GM12878 (cell line): ENCODE measurements at places on chromosomes 1 and 21.

- no peak for DNase-seq
Observed at GRCh38 chr1:14553711-14554110, 44.8 kb upstream of the KAZN start.

GRCh38 chr1:163308811-163309210 is 12.9 kb upstream of the NUF2 start:
- DNase-seq = no peak

GRCh38 chr21:44708213-44708865 is 3.0 kb downstream of the TSPEAR start:
- no peak for DNase-seq

DNA sequence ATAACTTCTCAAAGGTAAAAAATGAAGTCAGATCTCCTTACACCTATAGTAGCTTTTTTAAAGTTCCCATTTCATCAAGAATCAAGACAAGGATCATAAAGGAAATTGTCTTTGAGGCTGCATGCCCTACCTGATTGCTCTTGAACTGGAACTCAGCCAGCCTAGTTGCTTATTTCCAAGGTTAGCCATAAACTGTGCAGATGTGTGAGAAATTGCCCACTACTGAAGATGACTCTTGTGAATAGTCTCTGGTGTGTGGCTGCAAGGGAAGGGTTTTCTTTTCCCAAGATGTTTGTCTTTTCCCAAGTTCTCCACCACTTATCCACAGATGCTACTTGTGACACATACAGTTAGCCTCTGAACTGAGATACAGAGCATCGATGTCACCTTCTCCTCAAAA is 81.7 kb upstream of the DUSP10 start:
- no peak for DNase-seq

DNA sequence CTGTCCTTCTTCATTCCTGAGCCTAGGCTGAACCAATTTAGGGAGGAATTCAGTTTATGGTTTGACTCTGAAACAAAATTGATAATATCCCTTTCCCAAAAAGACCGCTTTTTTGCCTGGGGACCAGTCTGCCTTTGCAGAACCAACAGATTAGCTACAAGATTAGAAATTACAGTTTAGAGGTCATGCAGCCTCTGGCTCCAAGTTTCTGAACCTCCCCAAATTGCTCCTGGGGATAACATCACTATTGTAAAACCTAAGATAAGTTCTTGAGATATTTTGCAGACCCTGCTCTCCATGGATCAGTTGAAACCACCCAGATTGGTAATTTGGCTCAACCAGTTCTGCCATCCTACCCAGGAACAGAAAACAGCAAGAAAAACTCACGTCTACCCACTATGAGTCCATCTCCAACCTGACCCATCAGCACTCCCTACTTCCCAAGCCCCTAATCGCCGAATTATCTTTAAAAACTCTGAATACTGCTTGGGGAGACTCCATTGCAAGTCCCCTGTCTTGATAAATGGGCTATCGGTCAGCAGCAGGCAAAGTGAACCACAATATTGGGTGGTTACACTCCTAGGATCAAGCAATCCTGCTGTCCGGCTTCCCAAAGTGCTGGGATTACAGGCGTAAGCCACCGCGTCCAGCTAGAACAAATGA is 605 bp upstream of the RABGGTB start:
- DNase-seq = no peak

DNA sequence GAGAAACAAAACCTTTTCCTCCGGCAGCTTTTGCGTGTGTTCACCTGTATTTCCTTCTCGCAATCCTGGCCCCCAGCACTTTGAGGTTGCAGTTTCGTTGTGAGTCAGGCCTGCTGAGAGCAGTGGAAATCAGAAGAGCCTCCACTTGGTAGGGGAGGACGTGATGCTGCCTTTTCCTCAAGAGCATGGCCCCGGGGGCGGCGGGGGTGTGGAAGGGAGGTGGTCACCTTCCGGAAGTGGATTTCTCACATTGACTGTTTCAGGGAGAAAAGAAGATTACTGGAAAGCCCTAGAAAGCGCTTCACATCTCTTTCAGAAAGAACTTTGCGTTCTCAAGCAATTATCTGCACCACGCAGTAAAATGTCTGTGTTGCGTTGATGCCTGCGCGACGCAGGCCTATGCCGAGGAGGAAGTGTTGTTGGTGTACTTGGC is 12.2 kb upstream of the IL10 start:
- DNase-seq = no peak

GRCh38 chr1:95916616-95917015 is 682.6 kb downstream of the RWDD3 start:
- DNase-seq = no peak

- DNase-seq = no peak
Observed at GRCh38 chr21:46033410-46034400, 52.1 kb downstream of the COL6A1 start.

DNA sequence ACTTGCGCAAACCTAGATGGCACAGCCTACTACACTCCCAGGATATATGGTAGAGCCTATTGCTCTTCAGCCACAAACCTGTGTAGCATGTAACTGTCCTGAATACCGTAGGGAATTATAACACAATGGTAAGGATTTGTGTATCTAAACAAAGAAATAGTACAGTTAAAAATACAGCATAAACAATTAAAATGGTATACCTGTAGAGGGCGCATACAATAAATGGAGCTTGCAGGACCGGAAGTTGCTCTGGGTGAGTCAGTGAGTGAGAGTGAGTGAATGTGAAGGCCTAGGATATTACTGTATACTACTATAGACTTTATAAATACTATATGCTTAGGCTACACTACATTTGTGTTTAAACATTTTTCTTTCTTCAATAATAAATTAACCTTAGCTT is 99.3 kb downstream of the PLD5 start:
- DNase-seq = no peak

GRCh38 chr1:22262583-22262982 is 119.7 kb upstream of the WNT4 start:
- DNase-seq = no peak

- no peak for DNase-seq
Observed at GRCh38 chr1:30950053-30950452, 41.5 kb upstream of the SDC3 start.

- no peak for DNase-seq
Observed at GRCh38 chr1:203544978-203545816, 51.2 kb downstream of the OPTC start.

GRCh38 chr1:161206411-161207140 is 4.4 kb downstream of the NDUFS2 start:
- DNase-seq = no peak

DNA sequence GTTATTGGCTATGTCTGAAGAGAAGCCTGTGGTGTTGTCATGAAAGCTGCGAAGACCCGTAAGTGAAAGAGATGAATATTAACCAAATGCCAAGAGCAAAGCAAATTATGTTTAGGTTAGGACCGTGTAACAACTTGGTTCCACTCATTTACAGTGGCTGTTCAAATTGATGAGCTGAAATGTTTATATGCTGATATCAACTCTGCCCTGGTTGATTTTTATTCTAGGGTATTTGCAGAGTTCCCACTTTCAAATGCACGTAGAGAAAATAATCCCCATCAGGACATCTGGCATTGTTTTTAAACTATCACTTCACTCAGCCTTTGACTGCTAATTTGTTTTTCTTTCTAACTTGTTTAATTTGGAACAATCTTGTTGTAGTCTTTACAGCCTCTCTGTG is 581.6 kb upstream of the ADAMTS5 start:
- no peak for DNase-seq

DNA sequence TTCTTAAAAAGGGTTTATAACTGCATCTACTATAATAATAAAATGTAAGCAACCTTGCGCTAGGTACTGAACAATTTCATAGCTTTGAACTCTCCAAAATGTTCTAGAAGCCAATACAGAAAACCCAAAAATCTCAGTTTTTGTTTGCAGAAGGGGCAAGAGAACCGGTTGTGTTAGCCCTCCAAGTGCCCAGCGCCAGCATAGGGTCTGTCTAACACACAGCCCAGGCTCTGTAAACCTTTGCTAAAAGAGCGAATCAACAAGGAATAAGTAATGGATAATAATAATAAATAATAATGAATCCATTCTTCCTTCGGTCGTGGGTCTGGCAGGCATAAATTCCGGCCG is 333 bp upstream of the CHAF1B start:
- no peak for DNase-seq

DNA sequence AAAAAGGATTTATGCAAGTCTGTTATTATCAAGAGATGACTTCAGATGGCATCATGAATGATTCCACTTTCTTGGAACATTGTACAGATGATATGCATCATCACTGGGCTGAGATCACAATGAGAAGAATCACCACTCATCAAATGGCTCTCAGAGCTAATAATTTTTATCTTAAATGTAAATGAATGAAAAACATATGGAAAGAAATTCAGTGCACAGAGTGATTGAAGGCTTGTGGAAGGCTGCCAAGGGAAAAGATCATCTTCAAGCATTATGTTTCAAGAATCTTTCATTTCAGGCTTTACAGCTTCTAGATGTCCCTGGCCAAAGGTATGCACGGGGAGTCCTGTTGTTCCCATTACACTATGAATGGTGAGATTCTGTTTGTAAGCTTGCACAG is 955.7 kb downstream of the TTLL7 start:
- DNase-seq = no peak

- no peak for DNase-seq
Observed at GRCh38 chr1:79376106-79376505, 369.6 kb upstream of the ADGRL4 start.

DNA sequence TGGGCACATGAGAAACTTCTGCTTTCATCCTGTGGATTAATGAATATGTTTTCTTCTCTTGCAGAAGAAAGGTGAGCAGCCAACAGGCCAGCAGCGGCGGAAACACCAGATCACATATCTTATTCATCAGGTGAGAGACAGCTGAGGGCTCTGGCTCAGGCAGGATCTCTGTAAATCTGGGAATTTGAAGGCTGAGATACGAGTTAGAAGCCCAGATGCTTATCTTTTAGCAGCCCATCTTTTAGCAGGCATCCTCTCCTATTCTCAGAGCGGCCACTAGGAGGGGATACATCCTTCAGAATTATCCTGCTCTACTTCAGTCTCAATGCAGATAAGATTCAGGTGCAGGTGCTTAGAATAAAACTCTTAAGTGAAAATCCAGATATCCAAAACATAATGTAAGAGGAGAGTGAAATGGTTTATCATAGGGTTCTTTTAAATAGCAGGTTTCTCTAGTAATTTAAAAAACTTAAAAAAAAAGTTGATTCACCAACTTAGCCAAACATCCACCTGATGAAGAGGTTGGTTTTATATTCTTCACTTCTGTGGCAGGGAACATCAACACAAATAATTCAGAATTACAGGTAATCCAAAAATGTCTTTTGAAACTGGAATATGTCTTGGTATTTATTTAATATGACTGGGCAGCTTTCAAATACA is 19.3 kb downstream of the SH2D2A start:
- DNase-seq = no peak

GRCh38 chr1:91024481-91025119 is 2.8 kb upstream of the ZNF644 start:
- DNase-seq = no peak

DNA sequence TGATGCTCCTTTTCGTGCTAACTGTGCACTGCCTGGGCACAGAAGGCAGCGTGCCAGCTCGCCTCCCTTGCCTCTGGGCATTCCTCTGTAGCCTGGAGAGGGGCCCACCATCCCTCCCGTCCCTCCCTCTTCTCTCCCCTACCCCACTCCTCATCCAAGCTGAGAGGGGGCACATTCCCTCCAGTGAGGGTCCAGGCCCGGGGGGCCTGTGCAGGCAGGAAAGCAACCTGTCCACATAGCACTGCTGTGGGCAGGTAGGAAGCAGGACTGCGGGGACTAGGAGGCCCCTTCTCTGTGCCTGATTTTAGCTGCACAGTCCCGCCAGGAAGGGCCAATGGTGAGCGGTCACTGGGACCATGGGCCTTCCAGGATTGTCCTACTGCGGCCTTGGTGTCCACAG is 10.3 kb upstream of the PKNOX1 start:
- DNase-seq = no peak

- DNase-seq = no peak
Observed at GRCh38 chr1:205304695-205305070, 16.9 kb downstream of the NUAK2 start.

GRCh38 chr1:29002792-29003191 is 88.4 kb downstream of the EPB41 start:
- DNase-seq = no peak

- DNase-seq = no peak
Observed at GRCh38 chr1:176225479-176225875, 18.4 kb upstream of the COP1 start.

GRCh38 chr1:147080006-147080661 is 92.1 kb downstream of the PRKAB2 start:
- no peak for DNase-seq

GRCh38 chr21:16262091-16262490 is 532.3 kb downstream of the USP25 start:
- DNase-seq = no peak

- DNase-seq = no peak
Observed at GRCh38 chr1:9239622-9240401, 5.2 kb downstream of the H6PD start.

DNA sequence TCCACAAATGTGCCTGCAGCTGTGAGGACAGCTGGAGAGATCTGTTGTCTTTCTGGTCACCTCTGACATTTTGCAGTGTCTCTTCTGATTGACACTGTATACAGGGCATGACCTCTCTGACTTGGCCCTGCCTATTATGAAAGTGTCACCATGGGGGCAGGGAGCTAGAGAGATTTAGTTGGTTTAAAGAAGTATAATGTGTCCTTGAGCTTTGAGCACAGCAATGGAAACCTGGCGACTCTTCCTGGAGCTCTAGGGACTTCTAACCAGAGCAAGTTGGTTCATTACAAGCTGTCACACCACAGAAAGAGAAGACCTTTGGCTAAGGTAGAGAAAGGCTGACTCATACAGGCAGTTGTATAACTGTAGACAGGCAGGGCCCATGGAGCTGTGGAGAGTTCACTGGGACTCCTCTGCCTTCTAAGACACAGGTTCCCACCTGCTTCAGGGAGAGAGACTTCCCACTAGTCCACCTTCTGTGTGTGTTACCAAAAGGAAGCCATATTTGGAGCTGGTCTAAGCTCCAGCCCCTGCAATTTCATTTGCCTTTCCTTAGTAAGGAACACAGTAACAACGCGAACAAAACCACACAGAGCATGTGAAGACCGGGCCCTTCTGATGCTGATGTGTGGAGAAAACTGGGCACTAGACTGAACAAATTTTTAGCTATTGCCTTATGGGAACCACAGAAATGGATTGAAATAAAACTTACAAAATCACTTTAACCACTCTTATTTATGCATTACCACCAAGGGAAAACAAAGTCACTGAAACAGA is 90.5 kb upstream of the ADAR start:
- no peak for DNase-seq

- no peak for DNase-seq
Observed at GRCh38 chr1:6180268-6180706, at the start of gene CHD5. CHD5 (minus strand) TSS chr1:6180321; CDS start chr1:6180023, 298 bp downstream.

GRCh38 chr1:159307346-159308020 is 5.3 kb downstream of the FCER1A start:
- DNase-seq = no peak

DNA sequence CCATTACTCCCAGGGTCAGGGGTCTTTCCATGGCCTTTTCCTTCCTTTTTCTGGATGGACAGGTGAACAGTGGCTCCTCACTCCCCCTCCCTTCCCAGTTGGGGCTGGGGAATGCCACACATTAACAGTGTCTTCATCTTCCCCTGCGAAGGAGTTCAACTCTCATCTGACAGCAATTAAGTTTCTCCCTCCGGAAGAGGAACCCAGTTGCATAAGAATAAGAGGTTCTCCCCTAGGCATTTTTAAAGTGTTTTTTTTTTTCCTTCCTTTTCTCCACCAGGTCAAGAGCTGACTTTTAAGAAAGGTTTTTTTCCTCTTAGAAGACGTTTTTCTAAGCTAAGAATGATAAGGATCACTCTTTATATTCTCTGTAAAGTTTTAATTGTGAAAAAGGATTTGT is 42.3 kb upstream of the FASLG start:
- no peak for DNase-seq
